ENCODE measurements at places on chromosomes 1 and 21.

DNA sequence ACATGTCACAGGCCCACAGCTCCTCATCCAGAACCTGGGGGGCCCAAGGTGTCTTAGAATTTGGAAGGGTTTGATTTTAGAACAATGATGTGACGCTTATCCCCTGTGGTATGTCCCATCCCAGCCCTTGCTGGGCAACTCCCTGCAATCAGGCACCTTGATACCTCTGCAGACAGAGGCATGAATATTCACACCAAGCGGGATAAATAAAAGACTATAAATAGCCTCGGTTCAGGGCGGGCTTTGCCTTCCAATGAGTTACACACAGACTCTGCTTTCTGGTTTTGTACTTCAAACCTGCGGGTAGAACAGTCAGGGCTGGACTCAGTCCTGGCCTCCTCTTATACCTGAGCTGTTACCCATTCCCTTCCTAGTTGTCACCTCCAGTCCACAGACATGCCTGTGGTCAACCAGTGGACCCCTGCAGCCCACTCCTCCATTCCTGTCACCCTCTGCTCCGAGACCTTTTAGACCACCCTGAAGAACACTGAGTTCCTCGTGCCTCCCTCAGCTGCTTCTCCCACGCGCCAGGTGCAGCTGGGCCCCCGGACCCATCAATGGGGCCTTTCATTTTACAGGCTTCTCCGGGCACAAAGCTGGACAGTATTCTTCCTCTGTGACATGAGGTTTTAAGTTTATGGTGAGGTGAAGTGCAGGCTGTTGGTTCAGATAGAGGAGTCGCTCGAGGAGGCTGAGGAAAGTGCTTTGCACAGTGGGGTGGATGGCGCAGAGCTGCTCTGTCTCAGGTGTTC, 120.1 kb upstream of the TNR start:
- DNase-seq: no peak

- DNase-seq: no peak
Measured at GRCh38 chr1:195394567-195394966, 1213.7 kb downstream of the KCNT2 start.

DNA sequence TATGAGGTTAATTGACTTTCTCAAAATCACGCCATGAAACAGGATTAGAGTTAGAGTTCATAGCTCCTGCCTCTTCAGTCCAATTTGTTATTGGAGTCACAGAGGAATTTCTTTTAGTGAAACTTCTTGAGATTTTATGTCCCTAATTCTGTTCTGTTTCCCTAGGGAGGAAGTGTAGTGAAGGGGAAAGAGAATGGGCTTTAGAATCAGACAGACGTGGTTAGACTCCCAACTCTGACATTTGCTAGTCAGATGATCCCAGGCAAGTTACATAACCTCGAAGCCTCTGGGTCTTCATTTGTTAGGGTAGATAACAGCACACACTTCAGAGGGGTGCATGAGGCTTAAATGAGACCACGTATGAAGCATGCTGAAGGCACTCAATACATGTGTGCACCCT, 83.9 kb downstream of the ASTN1 start:
- no peak for DNase-seq

DNA sequence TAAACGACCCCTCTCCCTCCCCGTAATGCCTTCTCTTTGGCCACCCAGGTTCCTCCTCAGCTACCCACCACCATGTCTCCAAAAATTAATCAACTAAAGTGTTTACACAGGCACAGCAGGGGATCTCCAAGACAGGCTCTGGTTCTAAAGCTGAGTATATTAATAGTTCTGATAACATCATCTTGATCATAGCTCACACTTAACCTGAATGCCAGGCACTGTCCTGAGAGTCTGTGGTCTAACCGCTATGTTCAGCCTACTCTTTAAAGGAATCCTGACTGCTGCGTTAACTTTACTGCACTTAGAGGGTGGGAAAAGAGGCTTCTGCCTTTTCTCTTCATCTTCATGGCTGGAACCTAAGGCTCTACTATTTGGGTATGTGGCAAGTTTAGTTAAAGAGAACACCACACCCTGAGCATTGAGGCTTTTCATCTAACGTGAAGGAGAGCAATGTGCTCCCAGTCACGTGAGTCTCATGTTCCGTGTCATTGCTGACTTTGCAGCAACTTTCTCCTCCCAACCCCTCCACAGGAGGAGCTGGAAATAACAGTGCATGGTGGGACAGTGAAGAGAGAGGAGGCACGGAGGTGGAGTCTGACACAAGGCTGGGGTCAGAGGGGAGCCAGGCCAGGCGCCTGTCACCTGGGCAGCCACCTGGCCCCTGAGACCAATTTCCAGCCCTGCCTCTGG, 86.4 kb downstream of the FAM78B start:
- no peak for DNase-seq

- DNase-seq: no peak
Measured at GRCh38 chr1:228835911-228836310, 100.6 kb downstream of the RHOU start.

DNA sequence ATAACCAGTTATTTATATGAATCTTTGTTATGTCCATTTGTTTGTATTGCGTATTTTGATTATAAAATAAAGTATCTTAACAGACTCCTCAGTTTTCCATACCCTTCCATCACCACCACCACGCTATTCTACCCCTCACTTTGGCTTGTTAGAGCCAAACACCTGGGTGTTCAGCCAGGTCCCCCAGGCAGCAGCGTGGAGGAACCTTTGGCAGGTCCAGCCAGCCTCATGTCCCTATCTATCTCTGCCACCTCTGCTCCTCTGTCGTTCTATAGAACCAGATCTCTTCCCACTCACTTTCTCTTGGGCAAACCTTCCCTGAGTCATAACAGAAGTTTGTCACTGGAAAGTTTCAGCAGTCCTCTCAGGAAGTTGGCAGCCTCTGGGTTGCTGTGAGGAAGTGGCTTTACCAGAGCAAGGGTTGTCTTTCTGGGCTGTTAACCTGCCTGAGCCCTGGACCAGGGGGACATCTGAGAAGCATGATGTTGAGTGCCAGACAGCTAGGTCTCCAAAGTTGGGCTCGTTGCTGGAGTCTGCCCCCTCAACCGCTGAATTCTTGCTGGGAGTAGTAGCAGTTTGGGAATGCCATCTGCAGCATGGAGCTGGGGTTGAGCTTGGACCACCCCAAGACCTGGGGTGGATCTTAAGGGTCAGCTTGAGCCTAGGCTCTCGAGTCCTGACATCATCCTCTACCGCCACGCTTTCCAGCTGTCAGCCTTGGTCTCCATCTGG, 996 bp upstream of the SH3BGRL3 start:
- DNase-seq: peak; percentile 81

GRCh38 chr1:106897976-106898375, 158.5 kb upstream of the PRMT6 start:
- no peak for DNase-seq

- DNase-seq: peak; percentile 83
Measured at GRCh38 chr1:203162403-203162802, 13.2 kb downstream of the MYBPH start.

DNA sequence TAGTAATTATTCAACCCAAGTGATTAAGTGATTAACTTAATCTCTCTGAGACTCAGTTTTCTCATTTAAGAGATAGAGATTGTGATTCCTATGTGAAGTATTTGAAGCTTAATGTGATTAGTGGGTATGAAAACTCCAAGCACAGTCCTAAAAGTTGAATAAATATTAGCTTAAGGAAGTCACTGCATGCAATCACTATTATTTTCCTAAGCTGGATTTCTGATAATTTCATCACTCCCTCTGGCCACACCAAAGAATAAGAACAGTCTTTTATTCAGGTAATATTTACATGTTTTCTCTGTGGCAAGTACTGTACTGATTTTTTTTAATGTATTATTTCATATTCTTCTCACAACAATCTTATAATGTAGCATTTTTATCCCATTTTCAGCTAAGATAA, 31.1 kb downstream of the CD55 start:
- no peak for DNase-seq

GRCh38 chr1:5758000-5758858, 234.0 kb downstream of the NPHP4 start:
- DNase-seq: no peak

DNA sequence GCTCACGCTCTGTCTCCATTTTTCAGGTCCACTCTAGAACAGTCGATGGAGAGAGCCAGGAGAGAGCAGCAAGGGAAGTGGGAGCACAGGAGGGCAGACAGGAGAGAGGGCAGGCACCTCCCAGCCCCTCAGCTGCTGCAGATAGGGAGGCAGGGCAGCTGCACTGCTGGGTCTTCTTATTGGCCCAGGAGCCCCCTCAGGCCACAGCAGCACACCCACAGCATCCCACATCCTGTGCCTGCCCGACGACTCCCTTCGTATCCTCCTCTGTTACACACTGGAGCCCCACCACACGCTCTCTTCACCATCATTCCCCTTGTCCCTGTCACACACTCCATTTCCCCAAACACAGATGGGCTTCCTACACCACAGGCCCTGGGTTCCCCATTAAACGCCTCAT, 13.7 kb upstream of the ARTN start:
- no peak for DNase-seq

DNA sequence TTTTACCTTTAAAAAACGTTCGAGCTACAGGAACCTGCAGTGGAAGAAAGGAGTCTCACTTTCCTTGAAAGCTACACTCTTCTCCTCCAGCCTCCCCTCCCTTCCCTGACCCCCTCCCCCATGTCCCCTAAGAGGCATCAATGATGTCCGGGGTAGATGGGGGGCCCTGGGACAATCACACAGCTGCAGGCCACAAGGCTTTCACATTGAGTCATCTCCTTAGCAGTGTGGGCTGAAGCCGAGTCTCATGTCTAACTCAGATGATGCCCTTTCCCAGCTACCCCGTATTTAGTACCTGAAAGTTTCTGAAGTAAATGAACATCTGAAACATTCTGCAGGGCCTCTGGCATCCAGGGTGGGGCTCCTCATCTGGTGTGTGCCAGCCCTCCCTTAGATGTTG, 6.3 kb upstream of the GPR25 start:
- DNase-seq: no peak

DNA sequence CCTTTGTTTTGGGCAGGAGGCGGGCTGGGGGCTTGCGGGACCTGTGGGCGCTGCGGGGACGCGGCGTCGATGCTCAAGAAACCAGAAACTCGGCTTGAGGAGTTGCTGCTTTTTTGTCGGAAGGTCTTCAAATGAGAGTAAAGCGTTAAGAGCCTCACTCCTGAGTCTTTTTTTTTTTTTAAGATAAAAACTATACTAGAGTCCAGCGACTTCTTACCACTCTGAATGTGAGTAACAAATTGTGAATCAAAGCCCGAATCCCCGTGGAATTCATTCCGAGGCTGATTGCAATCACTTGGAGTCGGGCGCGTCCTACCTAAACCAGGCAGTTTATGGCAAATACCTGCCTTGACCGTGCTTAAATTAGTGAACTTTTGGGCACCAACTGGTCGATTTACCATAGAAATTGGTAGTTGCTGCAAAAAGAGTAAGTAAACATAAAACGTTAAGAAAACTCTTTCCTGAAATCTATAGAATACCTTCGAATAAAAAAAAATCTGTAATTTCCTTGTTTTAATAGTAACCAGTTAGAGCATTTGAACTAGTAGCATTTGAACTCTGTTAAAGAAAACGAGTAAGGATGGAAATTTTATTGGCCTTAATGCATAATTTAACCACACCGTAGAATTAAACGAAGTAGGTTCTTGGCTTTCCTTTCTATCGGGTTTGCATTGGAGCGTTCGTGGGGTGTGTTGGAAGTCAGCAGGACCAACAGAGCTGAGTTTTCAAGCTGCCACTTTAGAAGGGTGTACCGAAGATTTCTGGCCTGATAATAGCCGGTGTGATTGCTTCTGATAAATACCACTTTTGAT, 769 bp downstream of the GPSM2 start:
- no peak for DNase-seq

- no peak for DNase-seq
Measured at GRCh38 chr1:7932524-7933138, 8.0 kb downstream of the TNFRSF9 start.

GRCh38 chr1:8457760-8458381, 140.0 kb downstream of the SLC45A1 start:
- no peak for DNase-seq

GRCh38 chr1:231177936-231178335, 16.1 kb downstream of the TRIM67 start:
- DNase-seq: no peak
